ENCODE measurements at places on chromosomes 1 and 21. TPM values are rescaled to one million over a fixed set of nuclear protein-coding genes. Genes with fewer than 3 reads are reported as not detected.

DNA sequence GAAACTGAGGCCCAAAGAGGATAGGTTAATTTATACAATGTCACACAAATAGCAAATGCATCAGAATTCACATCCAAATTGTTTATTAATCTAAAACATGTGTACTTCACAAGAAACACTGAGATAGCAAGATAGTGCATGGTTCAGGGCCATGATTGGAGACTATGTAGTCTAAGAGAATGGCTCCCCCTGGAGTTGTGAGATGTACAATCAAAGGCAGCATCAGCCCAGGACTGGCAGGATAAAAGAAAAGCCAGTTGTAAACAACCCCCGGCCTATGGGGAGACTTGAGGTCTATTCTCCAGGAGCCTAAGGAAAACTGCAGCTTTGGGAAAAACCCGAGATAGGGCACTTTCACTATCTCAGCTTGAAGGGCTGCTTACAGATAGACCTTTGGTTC is 511.0 kb downstream of the OMA1 start:
- no peak for ATAC-seq

DNA sequence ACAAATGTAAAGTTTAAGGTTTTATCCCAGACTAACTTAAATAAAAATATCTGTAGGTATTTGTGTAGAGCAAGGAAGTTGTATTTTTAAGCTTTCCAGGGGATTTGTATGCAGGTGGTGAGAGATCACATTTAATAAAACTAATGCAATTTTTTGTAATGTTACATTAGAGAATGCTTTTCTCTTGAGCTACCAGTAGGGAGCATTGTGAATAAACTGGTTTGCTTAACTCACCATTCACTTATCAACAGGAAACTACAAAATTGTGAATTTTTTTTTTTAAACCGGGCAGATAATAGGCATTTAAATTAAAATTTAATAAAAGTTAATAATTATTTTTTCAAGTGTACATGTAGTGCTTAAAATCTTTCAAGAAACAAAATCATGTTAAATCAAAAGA is 78.6 kb downstream of the IVNS1ABP start:
- peak; percentile 38 for ATAC-seq

DNA sequence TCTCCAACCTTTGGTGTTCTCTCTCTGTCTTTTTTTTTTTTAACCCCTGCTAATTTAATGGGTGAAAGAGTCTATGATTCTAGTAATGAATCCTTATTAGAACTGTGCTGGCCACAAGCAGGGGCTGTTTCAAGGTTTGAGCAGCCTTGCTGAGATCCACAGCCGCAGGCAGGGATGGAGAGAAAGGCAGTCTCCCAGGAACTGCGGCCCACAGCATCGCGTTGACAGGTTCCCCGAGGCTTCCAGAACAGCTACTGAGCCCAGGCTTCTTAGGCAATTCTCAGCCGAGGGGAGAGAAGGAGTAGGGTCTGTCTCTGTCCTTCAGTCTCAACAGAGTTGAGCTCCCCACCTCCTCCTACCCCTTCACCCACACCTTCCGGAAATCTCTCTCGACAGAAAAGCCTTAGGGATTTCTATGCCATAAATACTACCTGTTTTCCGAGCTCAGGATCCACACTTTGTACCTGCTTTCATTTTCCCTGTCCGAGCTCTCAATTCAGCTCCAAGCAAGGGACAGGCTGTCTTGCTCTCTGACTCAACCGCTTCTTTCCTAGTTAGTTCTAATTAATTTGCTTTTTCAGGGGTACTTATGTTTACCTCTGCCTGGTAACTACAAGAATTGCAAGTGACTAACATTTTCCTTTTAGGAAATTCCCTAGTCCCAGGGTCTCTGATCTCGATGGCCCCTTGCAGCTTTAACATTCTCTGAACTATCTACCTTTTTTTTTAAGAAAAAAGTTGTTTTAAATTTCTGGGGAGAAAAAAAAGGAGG is 6.7 kb upstream of the CASZ1 start:
- ATAC-seq = no peak

HCN3 gene
- total RNA-seq = 4.1 TPM

GRCh38 chr21:34732388-34732821 is 63.6 kb downstream of the CLIC6 start:
- no peak for ATAC-seq

LENEP gene
- total RNA-seq = 0.77 TPM

SELP gene
- 0.39 TPM for total RNA-seq

HIVEP3 gene
- total RNA-seq = 8.0 TPM

GRCh38 chr1:54548389-54549044 is 489 bp downstream of the ACOT11 start:
- ATAC-seq = no peak

DNA sequence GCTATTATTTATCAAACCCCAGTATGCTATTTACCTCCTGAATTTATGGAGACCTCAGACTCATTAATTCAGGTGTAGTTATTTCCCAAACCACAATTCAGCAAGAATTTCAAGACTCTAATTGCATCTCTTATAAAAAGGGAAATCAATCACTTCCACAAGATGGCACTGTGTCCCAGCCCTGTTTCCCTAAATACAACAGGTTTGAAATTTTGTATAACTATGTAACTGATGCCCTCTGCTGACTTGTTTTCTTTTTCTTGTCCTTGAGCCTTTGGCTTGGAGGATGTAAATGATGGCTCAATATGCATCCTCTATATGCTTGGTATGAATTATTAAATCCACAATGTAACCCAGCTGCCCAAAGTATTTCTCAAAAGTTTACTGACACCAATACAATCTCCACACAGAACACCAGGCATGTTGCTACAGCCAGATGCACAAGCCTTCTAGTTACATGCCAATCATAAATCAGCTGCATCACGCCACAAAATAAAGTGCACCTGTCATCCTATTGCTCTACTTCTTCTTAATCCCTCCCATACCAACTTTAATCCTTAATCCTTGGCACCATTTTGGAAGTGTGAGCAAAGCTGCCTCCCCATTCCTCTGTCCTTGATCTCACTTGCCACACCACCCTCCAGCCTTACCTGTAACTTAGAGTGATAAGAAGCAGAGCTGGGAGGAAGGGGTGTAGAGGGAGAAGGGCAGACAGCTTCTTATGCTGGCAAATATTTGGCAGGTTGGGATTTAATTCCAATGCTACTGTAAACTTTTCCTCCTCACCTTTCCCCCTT is 9.0 kb downstream of the C1orf105 start:
- peak; percentile 67 for ATAC-seq

IRF6 gene
- total RNA-seq = 0.35 TPM

DNA sequence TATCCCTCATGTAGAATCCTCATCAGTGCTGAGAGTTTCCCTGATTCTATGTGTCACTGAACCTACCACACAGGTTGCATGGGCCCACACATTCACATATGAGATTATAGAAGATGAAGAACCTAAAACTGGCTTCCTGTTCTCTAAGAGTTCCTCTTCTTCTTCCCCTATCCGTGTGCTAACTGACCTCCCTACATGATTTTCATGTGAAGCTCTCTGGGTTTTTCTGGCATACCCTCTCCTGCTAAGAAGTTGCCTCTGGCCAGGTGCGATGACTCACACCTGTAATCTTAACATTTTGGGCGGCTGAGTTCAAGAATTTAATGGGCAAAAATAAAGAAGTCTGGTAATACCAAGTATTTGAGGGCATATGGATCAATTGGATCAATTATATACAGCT is 5.5 kb upstream of the CD244 start:
- no peak for ATAC-seq

GNG4 gene
- total RNA-seq = 2.1 TPM

TCHH gene
- 0.11 TPM for total RNA-seq

CITED4 gene
- 2.1 TPM for total RNA-seq

- no peak for ATAC-seq
These were observed 189.7 kb downstream of the KCNH1 start for GRCh38 chr1:210944252-210944651.

DNA sequence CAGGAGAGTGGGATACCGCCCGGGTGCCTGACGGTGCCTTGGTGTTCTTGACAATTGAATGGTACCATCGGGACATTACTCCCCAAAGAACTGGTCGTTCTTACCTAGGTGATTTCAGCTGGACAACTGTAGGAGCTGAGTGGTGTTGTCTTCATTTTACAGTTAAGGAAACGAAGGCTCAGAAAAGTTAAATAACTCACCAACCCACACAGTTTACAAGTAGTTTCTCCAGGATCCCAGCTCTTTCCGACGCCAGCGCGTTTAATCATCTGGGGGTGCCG is 1.6 kb downstream of the PIK3CD start:
- peak; percentile 2 for ATAC-seq

DNA sequence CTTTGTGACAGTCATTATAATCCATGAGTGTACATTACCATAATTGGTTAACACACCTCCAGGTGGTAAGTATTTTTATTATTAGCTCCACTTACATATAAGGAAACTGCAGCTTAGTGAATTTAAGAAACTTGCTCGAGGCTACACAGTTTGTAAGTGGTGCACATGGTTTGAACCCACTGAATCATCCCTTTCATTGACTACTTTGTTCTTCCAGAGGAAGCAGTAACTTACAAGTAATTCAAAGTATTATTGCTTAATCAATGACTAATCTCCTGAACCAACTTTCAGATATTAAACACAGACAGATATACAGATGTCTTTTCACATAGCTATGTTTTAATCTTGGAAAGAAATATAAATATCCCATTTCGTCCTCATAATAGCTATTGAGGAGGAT is 18.7 kb upstream of the CLDN8 start:
- ATAC-seq = no peak

VTCN1 gene
- not detected for total RNA-seq

GSTM5 gene
- total RNA-seq = not detected

DNA sequence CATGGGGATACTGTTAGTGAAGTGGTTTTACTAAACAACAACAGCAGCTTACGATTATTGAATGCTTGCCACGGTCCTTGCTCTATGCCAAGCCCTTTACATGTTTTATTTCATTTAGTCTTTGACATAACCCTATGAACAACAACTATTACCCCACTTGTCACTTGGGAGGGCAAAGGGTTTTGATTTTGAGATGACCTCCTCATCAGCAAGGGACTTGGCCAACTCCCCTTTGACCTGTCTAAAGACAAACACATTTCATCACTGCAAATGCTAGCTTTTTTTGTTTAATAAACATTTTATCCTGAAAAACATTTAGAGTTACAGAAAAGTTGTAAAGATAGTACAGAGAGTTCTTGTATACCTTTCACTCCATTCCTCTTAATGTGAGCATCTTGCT is 152.5 kb upstream of the WNT4 start:
- ATAC-seq = no peak
